Pulmonary artery endothelial cell (primary cell): ENCODE measurements at places on chromosomes 2 and 18.
A peak's percentile ranks its signal among the peaks of the same experiment; 100 is the strongest.

DNA sequence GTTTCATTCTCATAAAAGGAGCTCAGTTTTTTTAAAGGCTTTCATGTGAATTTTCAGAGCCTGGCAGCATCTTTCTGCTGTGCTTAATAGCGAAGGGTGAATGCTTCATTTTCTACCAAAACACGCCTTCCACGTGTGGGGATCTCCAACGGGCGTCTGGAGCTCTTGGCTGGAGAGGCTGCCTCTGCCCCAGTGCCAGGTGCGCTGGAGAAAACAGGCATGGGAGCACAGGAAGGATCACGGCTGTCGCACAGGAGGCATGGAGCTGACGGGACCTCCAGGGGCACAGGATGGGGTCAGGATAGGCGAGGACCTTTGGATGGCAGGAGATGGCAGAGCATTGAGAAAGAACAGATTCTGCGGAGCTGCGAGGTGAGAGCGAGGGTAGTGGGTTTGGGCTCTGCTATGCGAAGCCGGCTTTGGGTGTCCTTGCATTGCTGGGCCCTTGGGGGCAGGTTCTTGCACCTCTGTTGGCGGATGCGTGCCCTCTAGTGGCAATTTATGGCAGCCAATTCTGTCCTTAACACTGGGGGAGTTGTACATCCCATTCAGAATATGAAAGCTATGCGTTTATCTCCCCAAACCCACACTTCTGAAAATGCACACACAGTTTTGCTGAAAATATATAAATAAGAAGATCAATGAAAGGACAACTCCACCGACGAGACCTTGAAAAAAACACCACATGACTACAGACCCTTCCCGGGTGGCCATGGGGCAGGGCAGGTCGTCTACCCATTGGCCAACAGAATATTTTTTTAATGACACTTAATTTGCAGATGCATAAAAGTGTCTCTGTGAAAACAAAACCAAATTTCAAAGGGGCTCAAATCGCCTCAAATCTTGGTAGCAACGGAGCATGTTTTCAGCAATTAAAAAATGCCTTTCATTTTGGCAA, 90.4 kb upstream of the SLC35G4 start:
- DNase-seq = peak; percentile 24

DNA sequence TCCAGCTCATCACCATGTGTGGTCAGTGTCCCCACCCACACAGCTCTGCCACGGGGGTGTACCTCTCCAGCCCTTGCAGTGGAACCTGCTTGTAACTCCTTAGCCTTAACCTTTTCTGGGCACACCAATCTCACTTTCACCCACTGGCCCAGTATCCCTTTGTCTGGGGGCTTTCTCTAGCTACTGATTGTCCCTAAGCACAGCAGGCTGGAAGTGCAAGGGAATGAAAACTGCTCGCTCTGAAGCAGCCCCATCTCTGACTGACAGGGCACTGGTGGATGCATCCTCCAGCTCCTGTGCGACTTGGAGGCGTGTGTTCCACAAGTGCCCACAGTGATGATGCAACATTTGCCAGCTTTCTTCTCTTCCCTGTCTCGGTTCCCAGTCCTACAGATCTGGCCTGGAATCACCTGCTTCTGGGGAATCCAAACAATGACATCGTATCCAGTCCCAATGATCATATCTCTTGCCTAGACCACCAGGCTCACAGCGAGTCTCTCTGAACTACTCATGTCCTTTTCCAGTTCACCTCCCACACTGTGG, 33.6 kb downstream of the SCTR start:
- DNase-seq = no peak

- DNase-seq = no peak
These were observed 131.8 kb upstream of the KYNU start for GRCh38 chr2:142745691-142746090.

DNA sequence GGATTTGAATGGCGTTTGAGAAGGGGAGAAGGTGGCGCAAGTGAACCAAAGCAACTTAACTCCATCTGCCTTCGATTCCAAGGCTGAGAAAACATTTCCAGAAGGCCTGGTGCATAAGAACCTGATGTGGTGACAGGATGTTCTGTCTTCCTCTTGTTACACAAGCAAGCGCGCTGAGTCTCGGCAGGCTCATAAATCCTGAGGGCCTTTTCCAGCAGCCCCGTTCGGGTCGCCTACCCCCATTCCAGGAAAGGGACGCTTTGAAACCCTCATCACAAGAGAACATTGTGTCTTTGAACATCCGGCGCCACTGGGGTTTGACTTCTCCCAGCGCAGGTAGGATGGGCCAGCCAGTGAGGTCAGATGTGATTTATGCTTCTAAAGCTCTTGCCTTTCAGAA, 403.5 kb downstream of the SETBP1 start:
- DNase-seq = no peak
